T-helper 9 cell (primary cell): ENCODE measurements at places on chromosomes 16 and 17.
A peak's percentile ranks its signal among the peaks of the same experiment; 100 is the strongest.

DNA sequence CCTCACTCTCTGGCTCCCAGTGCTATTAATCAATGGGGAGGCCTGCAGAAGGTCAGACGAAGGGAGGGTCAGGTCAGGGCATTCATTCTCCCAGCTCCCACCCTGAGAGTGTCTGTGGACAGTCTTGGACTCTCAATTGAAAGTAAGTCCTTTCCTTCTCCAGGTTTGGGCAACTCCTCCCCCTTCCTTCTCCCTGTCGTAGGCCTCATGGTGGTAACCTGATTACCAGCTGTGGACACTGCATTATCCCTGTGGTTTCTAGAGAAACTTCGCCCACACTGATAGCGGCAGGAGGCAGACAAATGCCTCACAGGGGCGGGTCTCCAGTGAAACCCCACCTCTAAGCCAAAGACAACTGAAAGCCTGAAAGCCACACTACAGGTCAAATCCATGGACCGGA lies 57.7 kb upstream of the SLC25A19 start:
- no peak for DNase-seq

GRCh38 chr17:9291912-9292560 lies 270.7 kb downstream of the NTN1 start:
- DNase-seq = peak; percentile 2

DNA sequence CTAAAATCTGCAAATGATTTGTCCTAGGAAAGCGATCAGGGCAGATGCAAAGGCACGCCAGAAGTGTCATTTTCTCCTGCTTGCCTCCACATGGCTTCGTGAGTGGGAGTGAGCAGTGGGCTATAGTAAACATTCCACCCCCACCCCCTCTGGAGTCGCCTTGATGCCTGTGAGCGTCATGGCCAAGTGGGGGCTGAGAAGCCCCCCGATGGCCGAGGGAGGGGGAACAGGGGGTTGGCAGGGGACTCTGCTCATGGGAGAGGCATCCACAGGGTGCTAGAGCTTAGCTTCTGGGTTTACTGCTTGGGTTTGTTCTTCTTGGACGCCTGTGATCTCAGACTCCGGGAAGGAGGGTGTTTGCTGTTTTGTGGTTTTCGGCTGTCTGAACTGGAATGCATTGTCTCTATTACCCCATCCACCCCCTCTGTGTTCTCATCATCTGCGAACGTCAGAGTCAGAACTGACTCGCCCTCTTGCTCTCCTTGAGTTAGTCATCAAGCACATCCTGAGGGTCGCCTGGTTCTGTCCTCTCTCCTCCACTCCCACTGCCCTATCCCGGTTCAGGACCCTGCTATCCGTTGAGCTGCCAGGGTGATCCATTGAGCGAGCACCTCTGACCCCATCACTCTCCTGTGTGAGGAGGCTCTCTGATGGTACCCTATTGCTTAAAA lies 15.4 kb downstream of the TNS4 start:
- DNase-seq = no peak

- DNase-seq = no peak
These were observed 245.9 kb downstream of the FTO start for GRCh38 chr16:53949715-53950410.

DNA sequence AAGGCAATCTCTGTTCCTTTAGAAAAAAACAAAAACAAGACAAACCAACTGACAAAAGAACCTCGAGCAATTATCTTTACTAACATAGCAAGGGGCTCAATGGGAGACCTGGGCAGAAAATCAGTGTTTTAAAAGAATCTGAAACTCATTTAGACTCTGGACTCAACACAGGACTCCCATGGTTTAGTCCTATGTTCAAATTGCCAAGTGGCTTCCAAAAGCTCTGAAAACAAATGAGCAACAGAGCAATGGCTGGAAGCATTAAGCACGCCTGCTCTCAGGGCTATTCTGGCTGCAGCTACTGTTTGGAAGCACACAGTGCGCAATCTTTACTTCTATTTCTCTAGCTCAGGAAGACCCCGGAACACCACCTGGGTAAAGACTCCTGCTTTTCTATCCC lies 162.0 kb downstream of the AATF start:
- no peak for DNase-seq

GRCh38 chr17:82257473-82257872 lies 16.0 kb downstream of the CSNK1D start:
- DNase-seq = no peak

DNA sequence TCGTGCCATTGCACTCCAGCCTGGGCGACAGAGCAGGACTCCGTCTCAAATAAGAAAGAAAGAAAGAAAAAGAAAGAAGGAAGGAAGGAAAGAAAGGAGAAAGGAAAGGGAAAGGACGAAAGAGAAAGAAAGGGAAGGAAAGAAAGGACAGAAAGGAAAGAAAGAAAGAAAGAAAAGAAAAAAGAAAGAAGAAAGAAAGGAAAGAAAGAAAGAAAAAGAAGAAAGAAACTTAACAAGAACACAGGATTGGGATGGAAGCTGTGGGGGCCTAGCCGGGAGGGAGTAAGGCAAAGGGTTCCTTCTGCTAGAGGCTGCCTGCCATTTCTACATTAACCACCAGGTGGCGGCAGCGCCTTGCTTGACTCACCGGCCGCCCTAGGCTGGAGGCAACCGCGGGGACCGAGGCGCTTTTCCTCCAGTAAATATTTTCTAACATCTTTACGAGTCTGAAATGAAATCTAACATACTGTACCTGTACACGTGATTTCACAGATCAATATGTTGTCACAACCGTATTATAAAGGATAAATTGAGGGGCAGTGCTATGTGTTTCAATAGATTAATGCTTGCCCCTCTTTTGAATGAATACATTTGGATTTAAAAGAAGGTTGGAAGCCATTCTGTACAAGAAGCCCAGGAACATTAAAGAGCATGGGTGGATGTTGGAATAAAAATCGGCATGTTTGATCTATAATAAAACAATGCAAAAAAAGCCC lies 6.1 kb downstream of the GJD3 start:
- peak; percentile 90 for DNase-seq

GRCh38 chr17:36205637-36206485 lies 5.0 kb upstream of the CCL4L2 start:
- no peak for DNase-seq

GRCh38 chr17:29347831-29348629 lies 42.1 kb upstream of the TAOK1 start:
- DNase-seq = no peak

GRCh38 chr17:975371-975915 lies 4.1 kb downstream of the NXN start:
- no peak for DNase-seq

- no peak for DNase-seq
These were observed 1.9 kb downstream of the GPS2 start for GRCh38 chr17:7313088-7313889.

GRCh38 chr17:60523822-60524221 lies 2.2 kb downstream of the APPBP2 start:
- no peak for DNase-seq

DNA sequence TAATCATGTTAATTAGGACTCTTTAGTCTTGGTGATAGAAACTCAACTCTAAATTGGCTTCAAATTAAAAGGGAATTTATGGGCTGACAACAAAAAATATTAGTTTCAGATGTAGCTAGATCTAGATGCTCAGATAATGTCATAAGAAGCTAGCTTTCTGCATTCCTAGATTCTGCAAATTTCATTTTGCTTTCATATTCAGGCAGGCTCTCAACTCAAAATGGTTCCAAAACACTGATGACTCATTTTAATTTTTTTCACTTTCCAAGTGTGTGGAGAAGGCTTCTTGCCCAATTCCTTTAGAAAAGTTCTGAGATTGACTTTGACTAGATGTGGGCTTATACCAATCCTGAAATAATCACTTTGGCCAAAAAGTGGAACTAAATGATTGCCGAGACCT lies 236.7 kb upstream of the GOT2 start:
- DNase-seq = no peak

GRCh38 chr16:3434373-3434772 lies 8.9 kb downstream of the ZNF597 start:
- no peak for DNase-seq

DNA sequence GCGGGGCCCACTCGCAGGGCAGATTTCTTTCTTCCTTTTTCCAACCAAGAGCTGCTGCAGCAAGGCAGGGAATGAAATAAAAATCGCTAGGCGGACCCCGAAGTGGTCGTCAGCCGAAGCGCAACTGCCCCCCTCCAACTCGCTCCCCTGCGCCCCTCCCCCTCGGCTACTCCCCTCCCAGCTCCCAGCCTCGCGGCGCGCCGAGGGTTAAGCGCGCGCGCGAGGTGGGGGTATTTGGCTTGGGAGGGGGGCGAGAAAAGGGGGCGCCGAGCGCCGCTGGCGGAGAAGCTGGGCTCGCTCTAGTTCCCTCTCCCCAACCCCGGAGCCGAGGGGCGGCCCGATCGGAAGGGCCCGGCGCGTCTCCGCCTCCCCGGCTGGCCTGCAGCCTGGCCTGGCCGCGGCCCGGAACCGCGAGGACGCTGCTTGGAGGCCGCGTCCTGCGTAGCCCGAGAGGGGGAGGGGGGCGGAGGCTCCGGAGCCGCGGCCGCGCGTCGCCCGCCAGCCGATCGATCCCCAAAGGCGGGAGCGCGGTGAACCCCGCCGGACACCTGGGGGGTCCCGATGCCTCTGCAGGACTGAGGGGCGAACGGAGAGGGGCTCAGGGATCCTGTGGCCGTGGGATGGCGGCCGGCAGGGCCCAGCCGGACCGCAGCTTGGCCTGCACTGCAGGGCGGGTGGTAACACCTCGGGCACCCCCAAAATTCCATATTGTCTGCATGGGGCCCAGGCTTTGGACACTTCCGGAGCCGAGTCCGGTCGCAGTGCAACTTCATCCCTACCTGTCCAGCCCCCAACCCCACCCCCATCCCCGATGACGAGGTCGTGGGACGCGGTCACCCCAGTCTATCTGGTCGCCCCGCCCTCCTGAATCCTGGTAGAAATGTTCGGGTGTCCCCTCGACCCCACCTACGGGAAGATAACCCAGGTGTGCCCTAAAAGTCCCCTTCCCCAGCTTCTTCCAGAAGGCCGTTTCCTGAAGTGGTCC lies 4.9 kb upstream of the CBX4 start:
- DNase-seq = no peak

GRCh38 chr17:38459567-38459966 lies 31.3 kb downstream of the ARHGAP23 start:
- DNase-seq = no peak

DNA sequence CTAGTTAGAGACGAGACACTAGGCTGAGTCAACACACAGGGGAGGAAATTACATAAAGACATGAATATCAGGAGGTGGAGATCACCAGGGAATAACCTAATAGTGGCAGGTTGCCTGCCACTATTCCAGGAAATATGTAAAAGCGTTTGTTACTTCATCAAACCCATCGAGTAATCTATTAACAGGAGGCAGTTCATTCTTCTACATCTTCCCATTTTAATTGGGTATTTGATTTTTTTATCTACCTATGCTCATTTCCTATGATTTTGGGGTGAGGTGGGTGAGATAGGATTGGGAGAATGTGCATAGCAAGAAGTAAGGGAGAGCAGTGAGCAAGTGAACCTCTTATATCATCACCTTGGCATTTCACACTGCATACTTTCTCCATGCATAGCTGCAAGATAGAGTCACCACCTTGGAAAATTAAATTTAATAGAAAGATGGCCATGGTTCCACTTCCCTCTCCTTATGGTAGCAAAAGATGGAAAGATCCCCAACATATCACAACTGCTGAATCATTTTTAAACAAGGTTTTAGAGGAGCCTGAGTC lies 312.2 kb downstream of the TMEM114 start:
- DNase-seq = no peak

GRCh38 chr16:13136901-13137300 lies 235.5 kb downstream of the SHISA9 start:
- no peak for DNase-seq

DNA sequence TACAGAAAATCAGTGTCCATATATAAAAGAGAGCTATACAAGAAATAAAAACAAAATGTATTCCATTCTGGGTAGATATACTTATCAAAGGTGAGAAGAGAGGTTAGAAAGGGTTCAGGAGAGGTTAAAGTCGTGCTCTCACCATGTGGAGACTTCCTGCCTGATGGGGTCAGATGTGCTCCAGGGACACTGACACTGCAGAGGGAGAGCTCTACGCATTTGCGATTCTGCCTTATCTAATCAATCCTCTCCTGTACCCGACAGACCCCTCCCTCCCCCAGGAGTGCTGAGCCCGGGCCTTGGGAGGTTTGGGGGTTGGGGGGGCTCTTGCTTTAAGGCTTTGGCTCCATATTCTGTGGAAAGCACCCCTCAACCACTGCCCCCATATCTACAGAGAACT lies 16.6 kb upstream of the SLC5A11 start:
- no peak for DNase-seq

GRCh38 chr17:59846394-59847165 lies 46.2 kb downstream of the TUBD1 start:
- no peak for DNase-seq

GRCh38 chr17:15498107-15498506 lies 30.7 kb upstream of the CDRT4 start:
- no peak for DNase-seq

GRCh38 chr17:73820686-73821448 lies 176.6 kb upstream of the SDK2 start:
- no peak for DNase-seq

- DNase-seq = no peak
These were observed 18.8 kb upstream of the ERN1 start for GRCh38 chr17:64148699-64149098.

- DNase-seq = peak; percentile 7
These were observed 585 bp downstream of the MLKL start for GRCh38 chr16:74700116-74700437.

- DNase-seq = no peak
These were observed 410.0 kb downstream of the RBFOX1 start for GRCh38 chr16:7742626-7743025.

DNA sequence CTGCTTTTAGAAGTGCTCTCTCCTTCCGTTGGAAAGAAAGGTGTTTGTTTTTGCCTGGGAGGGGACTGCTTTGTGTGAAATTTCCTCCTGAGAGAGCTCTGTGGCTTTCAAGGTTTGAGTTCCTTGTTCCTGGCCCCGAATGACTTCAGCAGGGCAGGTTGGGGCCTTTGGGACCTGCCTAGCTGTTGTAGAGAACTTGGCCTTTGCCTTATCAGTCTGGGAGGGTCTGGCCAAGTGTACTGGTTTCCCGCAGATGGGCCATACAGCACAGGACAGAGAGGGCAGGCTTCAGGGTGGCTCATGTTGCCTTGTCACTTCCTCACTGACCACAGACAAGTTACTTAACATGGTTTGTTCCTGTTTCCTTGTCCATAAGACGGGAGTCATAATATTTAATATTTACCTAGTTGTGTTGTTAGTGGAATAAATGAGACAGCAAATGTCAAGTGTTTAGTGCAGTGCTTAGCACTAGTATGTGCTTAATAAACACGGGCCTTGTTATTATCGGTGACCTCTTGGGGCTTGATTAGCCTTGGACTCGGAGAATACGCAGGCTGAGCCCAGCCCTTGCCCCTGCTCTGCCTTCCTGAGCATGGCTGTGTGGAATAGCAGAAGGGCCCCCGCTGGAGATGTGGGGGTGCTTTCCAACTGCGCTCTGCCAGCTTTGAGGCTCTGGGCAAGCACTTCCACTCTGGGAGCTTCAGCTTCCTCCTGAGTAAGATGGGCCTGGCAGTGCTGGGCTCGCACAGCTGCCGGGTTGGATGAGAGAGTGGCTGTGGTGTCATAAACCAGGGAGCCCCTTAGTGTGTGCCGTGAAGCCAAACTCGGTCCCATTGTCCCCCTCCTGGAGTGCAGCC lies 6.6 kb downstream of the PRSS8 start:
- no peak for DNase-seq

GRCh38 chr16:53509906-53510703 lies 7.1 kb upstream of the AKTIP start:
- DNase-seq = peak; percentile 43

- DNase-seq = no peak
These were observed 114.5 kb upstream of the C17orf78 start for GRCh38 chr17:37261286-37261685.

- DNase-seq = no peak
These were observed 31.1 kb downstream of the C16orf82 start for GRCh38 chr16:27097800-27098230.
